ENCODE measurements at places on chromosomes 2 and 18.

GRCh38 chr18:76364282-76365259 is 130.5 kb downstream of the ZNF516 start:
- DNase-seq: no peak

DNA sequence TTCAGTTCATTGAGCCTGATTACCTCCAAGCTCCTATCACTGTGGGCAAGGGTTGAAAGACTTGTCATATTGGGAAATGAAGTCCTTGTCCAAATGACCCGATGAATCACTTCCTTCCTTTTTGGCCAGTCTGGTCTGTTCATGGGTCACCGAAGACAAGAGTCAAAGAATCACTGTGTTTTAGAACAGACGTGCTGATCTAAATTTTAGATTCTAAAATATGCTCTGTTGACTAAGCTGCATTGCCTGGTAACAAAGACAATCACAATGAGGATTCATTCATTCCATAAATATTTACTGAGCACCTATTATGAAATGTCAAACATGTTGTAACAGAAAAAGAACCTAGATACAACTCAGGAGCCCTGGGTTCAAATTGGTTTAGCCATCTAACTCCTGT is 99.4 kb upstream of the RND3 start:
- DNase-seq: peak; percentile 74

DNA sequence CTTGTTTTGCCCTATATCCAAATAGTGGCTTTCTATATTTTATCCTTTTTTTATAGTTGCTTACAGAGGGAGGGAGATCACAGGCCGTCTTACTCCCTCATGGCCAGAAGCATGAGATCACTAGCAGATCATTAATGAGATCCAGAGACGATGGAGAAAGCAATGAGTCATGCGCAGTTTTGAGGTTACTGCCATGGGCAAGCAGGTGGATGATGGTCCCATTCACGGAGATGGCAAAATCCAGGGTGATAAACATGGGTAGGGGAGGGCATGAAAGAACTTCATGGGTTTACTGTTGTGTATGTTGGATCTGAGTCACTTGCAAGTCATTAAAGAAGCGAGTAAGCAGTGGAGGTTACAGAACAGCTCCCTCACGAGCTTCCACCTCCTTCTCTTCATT is 60.4 kb downstream of the C18orf63 start:
- no peak for DNase-seq

- DNase-seq: no peak
These were observed 25.0 kb upstream of the ASXL2 start for GRCh38 chr2:25903216-25903776.

- no peak for DNase-seq
These were observed 143.0 kb upstream of the EPC2 start for GRCh38 chr2:148501545-148501944.

GRCh38 chr18:3528231-3528630 is 78.3 kb downstream of the TGIF1 start:
- DNase-seq: no peak

GRCh38 chr2:135600915-135601314 is 69.6 kb downstream of the R3HDM1 start:
- DNase-seq: peak; percentile 30

- DNase-seq: no peak
These were observed 756.8 kb upstream of the KLHL29 start for GRCh38 chr2:22628221-22628620.

GRCh38 chr2:25078170-25079049 is 36.5 kb downstream of the EFR3B start:
- peak; percentile 46 for DNase-seq
